Osteocyte (in vitro differentiated cells): ENCODE measurements at places on chromosomes 1 and 21. TPM values are rescaled to one million over a fixed set of nuclear protein-coding genes. Genes with fewer than 3 reads are reported as not detected.

GRCh38 chr1:63909526-63909925, 135.7 kb downstream of the ROR1 start:
- DNase-seq, result no peak

GRCh38 chr21:28429161-28429560, 563.5 kb downstream of the LTN1 start:
- no peak for DNase-seq

DNA sequence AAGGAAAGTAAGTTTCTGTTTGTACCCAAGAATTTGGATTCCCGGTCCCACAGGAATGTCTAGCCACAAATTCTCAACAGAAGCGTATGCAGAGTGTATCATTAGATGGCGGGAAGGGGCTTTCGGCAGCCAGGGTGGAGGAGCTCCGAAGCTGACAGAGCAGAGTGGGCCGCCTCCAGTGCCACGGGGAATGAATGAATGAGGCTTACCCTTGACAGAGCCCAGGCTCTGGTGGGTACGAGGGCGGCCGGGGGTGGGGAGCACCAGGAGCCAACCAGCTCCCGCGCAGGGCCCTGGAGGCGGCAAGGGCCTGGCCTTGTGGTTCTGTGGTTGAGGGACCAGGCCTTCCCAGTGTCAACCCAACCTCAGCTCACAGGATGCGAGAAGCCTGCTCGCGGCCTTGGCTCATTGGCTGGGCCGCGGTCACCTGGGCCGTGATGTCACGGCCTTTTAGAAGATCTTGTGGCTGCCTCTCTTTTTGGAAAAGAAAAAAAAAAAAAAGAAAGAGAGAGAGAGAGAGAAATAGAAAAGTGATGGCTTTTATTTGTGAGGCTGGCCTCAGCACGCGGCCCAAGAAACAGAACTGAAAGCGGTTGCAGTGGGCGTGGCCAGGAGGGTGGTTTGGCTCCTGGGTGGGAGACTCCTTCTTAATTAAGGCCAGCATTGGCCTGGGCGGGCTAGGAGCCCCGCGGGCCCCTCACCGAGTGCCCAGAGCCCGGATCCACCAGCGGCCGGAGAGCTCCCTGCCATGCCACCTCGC, 34.9 kb upstream of the RUNX3 start:
- DNase-seq, result no peak

- no peak for DNase-seq
Observed at GRCh38 chr1:243234978-243235647, 20.0 kb downstream of the CEP170 start.

GRCh38 chr1:15323351-15323988, 76.4 kb downstream of the FHAD1 start:
- peak; percentile 88 for DNase-seq

- DNase-seq, result no peak
Observed at GRCh38 chr1:65629788-65630187, 162.9 kb upstream of the PDE4B start.

DNA sequence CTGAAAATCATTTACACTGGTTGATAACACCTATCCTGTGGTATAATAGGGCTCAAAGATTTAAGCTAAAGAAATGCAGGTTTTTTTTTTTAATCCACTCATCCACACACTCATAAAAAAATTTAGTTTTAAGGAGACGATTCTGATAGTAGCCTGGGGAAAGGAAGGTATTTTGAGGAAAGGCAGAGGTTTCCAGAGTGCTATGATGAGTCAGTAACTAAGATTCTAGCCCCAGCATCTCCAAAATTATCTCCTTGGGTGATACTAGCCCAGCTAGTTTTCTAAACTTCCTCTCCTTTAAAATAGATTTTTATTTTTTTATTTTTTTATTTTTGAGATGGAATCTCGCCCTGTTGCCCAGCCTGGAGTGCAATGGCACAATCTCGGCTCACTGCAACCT, 20.7 kb downstream of the ASAP3 start:
- no peak for DNase-seq

The PYHIN1 gene
- total RNA-seq, result not detected in 2 replicates

GRCh38 chr1:3292051-3292722, 162.3 kb upstream of the ARHGEF16 start:
- no peak for DNase-seq

DNA sequence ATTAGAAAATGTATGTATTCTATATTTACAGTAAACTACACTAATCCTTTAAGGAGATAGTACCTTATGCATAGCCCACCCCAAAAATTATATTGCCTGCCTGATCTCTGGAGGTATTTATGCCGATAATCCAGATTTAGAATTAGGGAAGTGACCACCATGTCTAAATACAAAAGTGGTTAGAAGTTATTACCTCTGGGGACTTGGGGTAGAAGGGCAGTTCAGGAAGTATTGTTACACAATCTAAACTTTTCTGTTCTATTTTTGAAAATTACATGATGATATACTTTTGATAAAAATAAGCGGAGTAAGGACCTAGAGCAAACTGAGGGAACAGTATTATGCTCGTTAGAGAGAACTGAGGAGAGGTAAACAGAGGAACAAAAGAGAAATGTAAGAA, 90.5 kb upstream of the ZP4 start:
- DNase-seq, result no peak

DNA sequence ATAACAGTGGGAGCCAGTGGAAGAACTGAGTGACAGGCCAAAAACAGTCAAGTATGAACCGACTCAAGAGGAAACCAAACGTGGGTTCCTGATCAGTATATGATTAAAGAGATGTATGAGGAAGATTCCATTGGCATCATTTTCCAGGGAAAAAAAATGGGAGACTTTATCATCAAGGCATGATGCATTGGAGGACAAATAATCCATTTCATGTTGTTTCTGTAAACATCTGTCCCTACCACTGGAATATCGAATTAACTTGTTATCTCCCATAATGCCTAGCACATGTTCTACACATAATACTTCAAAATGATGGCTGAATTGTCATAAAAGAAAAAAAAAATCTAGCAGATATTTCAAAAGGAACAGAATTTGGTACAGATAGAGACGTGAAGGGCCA, 13.3 kb downstream of the FOXJ3 start:
- DNase-seq, result no peak
